Nephron progenitor cell (in vitro differentiated cells): ENCODE measurements at places on chromosomes 5 and 9.

DNA sequence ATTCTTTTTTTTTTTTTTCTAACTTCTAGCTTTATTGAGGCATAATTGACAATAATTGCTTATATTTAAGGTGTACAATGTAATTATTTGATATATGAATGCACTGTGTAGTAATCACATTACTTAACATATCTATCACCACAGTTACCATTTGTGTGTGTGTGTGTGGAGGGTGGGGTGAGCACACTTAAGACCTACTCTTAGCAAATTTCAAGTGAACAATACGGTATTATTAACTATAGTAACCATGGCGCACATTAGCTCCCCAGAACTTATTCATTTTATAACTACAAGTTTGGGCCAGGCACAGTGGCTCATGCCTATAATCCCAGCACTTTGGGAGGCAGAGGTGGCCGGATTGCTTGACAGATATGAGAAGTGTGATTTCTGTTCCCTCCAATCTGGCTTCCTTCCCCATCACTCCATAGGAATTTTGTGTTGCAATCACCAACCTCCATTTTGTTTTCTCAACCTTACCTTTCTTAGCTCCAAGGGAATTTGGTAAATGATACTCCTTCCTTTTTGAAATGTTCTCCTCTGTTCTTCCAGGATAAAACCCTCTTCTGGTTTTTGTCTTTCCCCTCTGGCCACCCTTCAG lies 14.9 kb downstream of the TXN start:
- no peak for DNase-seq

- DNase-seq = no peak
These were observed 315.2 kb upstream of the ATP10B start for GRCh38 chr5:161167016-161167767.

- no peak for DNase-seq
These were observed 237.0 kb downstream of the SYK start for GRCh38 chr9:91038483-91039124.

- no peak for DNase-seq
These were observed 165.3 kb downstream of the ERCC6L2 start for GRCh38 chr9:96040591-96041461.

DNA sequence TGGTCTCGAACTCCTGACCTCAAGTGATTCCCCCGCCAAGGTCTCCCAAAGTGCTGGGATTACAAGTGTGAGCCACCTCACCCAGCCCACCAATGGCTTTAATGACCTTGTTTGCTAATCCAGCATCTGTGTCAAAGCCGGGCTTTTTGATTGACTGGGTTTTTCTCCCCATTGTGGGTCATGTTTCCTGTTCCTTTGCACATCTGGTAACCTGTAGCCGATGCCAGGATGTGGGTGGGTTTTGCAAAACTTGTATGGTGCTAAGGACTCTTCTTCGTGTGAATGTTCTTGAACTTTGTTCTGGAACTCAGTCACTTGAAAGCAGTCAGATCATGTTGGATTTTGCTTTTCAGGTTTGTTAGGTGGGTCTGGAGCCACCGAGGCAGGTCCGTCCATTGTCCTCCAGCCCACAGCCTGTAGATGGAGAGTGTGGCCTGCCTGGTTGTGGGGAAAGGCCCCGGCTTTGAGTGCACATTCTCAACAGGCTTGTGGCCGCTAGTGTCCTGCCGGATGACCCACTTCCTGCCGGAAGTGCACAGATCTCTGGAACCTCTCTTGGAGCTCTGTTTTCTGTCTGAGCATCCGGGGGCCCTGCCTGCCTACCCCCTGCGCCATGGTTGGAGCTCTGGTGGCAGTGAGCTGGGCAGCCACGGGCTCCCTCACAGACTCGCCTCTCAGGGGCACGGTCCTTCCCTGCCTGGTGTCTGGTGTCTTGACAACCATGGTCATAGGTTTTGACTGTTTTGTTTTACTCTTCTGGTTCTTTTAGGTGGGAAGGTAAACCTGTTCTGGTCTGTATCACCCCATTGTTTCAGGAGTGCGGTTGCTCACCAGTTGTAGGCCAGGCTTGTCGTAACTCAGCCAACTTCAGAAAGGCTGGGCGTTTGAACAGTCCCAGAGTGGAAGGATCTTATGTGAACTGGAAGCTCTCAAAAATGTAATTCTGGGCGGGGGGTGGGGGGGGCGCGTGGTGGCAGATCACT lies 69.6 kb upstream of the CACNA1B start:
- no peak for DNase-seq

- no peak for DNase-seq
These were observed 523.5 kb upstream of the CLINT1 start for GRCh38 chr5:158382473-158382872.

DNA sequence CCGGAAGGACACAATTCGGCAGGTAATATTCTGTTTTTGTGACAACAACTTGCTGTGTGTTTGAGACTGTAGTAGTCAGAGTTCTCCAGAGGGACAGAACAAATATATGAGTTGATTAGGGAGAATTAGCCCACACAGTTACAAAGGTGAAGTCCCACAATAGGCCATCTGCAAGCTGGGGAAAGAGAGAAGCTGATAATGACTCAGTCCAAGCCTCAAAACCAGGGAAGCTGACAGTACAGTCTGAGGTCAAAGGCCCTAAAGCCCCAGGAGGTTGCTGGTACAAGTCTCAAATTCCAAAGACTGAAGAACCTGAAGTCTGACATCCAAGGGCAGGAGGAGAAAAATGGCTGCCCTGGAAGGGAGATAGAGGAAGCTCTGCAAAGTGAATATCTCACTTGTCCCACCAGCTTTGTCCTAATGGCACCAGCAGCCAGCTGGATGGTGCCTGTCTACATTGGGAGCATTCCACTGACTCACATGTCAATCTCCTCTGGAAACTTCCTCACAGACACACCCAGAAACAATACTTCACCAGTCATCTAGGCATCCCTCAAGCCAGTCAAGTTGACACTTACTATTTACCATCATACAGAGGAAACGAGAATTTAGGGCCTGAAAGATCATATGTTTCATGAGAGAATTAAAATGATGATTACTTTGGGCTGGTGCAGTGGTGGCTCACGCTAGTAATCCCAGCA lies 36.3 kb upstream of the CTXN3 start:
- no peak for DNase-seq

GRCh38 chr5:5629607-5629978 lies 207.1 kb downstream of the ICE1 start:
- DNase-seq = no peak

GRCh38 chr9:137191691-137192447 lies 3.4 kb downstream of the SSNA1 start:
- no peak for DNase-seq

DNA sequence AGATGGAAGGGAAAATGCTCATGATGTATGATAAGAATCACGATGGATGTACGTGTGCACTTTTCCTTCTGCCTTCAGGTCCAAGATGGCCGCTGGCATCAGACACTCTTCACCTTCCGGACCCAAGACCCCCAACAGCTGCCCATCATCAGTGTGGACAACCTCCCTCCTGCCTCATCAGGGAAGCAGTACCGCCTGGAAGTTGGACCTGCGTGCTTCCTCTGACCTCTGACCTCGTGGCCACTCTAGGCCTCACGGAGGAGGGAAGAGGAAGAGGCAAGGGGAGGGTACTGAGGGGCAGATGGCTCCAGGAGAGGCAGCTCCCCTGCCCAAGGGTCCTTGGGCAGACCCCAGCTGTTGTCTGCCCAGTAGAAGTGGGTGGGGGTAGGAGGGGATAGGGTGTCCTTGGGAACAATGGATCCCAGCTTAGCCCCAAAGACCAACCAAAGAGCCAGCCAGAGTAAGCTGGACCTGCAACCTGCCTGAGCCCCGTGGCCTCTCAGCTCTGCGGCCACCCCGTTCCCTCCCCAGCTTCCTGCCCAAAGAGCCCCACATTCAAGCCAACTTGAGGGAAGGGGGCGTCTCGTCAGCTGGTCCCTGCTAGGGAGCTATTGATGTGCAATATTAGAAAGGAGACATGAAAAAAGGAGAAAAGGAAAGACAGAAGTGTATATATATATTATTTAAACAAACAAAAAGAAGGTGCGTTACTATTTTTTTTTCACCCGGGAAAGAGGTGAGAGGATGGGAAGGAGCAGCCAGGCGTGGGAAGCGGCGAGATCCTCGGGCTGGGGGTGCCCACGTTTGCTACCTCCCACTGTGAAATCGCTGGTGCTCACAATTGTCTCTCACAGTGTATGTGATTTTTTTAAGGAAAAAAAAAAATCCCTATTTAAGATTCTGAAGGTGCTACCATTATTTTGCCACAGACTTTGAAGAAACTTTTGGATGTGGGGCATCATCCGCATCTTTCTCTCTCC lies 12.1 kb upstream of the ORM1 start:
- DNase-seq = no peak

DNA sequence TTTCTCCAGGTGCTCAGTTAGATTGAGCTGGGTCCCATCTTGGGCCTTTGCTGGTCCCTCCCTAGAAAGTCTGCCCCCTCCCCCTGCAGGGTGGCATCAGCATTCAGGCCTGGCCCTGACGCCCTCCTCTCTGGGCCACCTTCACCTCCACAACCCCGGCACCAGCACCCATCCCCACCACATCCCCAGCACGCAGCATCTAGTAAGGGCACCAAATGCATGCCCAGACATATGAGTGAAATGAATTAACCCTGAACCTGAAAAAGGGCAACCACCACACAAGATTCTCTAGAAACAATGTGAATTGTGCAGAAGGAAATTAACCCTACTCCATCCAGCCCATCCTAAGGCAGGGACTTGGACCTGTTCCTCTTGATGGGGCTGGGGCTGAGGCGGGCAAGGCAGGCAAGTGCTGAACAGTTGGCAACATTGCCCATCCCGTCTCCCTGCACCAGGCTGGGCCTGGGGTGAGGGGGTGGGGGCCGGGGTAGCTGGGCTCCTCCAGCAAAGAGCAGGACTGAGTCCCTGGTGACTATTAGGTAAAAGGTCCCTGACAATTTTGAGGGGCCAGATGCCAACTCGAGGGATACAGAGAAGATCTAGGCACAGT lies 125.9 kb downstream of the KCNIP1 start:
- no peak for DNase-seq

DNA sequence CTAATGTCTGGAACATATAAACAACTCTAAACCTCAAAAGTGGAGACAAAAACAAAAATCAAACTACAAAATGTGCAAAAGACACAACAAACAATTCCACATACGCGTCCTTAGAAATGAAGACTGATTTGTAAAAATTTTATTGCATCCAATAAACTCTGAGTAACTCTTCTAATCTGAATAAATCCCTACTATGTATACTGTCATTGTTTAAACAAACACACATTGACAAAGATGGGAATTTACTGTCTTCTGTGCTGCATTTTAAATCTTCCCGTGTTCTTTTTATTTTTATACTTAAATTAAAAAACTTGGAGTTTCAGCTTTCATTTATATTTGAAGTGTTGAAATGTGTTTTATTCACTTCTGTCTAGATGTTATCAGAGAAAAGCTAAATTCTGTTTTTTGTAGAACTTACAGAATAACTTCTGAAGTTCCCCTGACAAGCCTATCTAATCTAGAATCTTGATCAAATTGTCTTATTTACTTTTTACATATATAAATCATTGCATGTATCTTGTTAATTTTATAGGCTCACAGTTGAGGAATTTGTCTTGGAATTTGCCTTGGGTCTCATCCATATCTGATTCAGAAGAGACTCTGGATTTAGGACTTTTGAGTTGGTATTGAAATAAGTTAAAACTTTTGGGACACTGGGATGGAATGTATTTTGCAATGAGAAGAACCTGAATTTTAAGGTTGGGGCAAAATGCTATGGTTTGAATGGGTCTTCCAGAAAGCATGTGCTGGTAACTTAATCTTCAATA lies 2064.4 kb upstream of the C9orf72 start:
- DNase-seq = no peak

DNA sequence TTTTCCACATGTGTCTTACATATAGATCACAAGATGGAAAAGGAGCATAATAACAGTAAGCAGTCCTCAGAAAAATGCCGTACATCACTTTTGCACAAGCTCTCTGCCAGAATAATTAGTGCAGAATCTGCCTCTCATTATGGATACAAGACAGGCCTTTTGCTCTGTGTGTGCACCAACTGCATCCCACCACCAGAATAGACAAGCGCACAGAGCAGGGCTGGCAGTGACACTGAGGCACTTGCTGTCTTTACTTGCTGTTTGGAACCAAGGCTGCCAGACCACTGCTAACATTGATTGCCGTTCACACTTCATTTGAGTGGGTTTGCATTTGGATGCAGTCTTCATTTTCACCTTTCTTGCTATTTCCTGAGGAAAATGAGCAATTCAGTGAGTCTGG lies 741.3 kb downstream of the TLE1 start:
- no peak for DNase-seq

DNA sequence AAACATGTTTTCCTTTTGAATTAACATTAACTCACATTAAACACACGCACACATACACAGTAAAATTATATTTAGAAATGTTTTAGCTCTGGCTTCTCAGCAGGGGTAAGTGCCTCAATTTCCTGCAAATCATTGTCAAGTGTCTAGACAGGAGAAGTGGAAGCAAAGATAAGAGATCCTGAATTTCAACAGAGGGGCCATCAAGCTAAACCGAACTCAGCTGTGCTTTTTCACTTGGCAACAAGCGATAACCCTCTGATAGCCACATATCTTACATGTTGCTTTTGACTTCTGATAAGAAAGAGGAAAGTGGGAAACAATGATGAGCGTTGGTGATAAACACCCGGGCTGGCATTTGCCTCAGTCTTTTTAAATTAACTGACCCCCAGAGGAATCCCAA lies 79.7 kb upstream of the SPDL1 start:
- no peak for DNase-seq

DNA sequence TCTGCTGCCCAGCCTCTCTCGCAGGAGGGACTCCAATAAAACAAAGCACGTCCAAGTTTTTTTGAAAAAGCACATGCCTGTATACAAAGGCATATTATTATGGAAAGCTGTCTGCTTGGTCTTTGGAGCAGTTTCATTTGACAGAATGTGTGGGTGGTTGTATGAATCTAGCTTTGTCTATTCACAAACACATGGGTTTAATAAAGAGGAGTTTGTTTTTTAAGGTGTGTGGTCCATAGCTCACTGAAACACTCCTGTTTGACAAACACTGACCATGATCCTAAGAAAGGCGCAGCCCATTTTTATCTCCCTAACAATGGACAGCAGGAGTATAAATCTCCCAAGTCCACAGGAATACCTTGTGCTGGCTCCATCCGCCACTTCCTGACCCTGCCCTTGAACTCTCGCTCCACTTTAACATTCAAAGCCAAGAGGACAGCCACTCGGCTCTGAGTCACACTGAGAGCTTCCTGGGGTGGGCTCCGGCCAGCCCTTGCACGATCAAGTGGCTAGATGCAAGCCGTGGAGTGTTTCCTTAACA lies 371.9 kb downstream of the EBF1 start:
- DNase-seq = no peak
